ENCODE measurements at places on chromosomes 11 and 22. TPM values are rescaled to one million over a fixed set of nuclear protein-coding genes. Genes with fewer than 3 reads are reported as not detected.

GRCh38 chr11:70029861-70030380 lies 48.2 kb upstream of the ANO1 start:
- DNase-seq, result no peak

The MOV10L1 gene
- 0.22 TPM for total RNA-seq

- no peak for DNase-seq
These were observed 118.7 kb upstream of the B3GAT1 start for GRCh38 chr11:134530636-134531326.

DNA sequence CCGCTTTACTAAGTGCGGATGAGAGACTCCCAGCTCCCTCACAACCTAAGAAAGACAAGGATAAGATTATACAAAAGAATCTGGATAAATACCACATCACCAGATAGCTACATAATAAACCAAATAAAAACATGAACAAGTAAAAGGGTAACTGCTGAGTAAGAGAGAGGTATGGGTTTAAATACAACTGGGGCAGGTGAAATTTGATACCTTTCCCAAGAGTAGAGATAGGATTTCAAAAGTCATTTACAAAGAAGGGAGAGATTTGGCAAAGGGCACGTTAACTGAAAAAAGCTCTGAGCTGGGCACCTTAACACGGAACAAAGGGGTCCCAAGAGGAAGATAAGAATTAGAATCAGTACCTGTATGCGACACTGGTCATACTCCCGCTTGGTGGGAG lies 1.7 kb downstream of the UBXN1 start:
- no peak for DNase-seq

DNA sequence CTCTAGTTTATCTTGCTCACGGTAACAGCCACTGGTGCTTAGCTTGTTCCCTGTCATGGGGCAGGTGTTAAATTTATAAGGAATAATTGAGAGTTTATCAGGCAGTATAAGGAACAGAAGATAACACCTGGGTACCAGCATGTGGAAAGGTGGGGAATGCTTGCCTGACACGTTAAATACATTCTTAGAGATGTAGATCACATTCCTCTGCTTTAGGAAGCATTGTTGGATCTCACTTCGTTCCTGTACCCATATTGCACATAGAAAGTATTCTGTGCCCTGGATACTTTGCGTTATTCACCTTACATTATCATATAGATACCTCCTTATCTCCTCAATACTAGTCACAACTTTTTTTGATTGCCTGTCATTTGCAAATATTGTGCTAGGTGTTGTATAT lies 114.7 kb downstream of the UVRAG start:
- no peak for DNase-seq

The ZNF280B gene
- 7.0 TPM for total RNA-seq

- DNase-seq, result no peak
These were observed 35.0 kb downstream of the CHORDC1 start for GRCh38 chr11:90187839-90188238.

The RTN3 gene
- total RNA-seq, result 159 TPM

GRCh38 chr11:17383461-17383860 lies 5.0 kb downstream of the KCNJ11 start:
- no peak for DNase-seq

The MS4A15 gene
- total RNA-seq, result not detected

DNA sequence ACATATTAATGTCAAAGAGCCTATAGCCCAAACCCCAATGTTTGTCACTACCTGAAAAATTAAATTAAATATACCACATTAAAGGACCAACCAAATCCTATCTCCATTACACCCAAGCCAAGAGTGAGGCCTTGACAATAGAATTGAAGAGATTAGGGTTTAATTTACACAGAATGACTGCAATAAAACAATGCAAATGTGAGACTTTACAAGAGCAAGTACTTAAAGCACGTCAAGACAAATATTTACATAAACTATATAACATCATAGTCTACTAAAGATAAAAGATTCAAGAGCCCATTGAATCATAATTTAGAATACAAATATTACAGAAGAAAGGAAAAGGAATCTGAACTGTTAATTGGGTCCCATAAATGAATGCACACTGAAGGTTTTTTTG lies 85.6 kb downstream of the CADM1 start:
- DNase-seq, result no peak

DNA sequence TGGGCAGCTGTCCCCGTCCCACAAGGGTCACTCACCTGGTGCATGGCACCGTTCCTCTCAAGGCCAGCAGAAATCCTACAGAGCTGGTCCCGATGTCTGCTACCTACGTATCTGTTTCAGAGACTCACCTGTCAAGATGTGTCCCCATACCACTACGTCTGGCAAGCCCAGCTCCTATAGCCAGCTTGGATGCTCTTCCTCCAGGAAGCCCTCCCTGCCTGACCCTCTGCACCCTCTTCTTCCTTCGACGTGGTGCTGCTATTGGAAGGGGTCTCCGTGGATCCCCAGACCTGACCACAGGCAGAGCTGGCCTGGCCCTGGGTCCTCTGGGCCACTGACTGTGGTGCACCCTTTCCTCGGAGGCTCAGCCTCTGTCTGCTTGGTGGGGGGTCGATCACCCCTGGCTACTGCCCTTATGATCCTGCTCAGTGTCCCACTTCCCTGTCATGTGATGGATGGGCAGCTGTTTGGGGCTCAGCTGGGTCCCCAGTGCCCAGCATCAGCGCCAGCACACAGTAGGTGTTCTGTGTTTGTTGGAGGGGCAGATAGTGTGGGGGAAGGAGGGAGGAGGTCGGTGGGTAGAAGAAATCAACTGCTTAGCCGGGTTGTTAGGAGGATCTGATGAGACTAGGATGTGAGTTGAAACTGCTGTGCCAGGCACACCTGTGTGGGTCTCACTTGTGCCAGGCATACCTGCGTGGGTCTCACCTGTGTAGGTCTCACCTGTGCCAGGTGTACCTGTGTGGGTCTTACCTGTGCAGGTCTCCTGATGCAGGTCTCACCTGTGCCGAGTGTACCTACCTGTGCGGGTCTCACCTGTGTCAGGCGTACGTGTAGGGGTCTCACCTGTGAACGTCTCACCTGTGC lies 21.7 kb upstream of the ARHGAP8 start:
- DNase-seq, result no peak
